NCI-H2171 (cell line): ENCODE measurements at places on chromosomes 3 and 15.

- DNase-seq = no peak
Observed at GRCh38 chr3:31203960-31204795, 309.7 kb upstream of the GADL1 start.

GRCh38 chr3:178603735-178604134, 67.5 kb downstream of the KCNMB2 start:
- DNase-seq = no peak

- DNase-seq = no peak
Observed at GRCh38 chr3:146163584-146163983, 2.6 kb upstream of the PLOD2 start.

GRCh38 chr3:125194061-125194848, 18.3 kb downstream of the SLC12A8 start:
- DNase-seq = no peak

- peak; percentile 27 for DNase-seq
Observed at GRCh38 chr3:179768080-179768479, 115.2 kb downstream of the USP13 start.

DNA sequence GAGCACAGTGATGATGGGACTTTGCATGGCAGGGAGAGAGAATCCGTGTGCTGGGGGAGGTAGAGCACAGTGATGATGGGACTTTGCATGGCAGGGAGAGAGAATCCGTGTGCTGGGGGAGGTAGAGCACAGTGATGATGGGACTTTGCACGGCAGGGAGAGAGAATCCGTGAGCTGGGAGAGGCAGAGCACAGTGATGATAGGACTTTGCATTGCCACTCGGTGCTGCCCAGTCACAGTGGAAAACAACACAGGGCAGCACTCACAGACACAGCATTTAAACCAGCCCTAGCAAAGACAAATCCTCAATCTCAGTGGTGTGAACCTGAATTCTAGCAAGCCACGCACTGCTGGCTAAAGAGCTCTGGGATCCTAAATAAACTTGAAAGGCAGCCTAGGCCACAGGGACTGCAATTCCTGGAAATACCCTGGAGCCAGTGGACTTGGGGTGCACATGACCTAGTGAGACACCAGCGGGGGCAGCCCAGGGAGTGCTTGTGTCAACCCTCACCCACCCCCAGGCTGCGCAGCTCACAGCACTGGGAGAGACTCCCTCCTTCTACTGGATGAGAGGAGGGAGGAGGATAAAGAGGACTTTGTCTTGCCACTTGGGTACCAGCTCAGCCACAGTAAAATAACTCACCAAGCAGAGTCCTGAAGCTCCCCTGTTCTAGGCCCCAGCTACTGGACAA, 23.4 kb upstream of the TNK2 start:
- no peak for DNase-seq

- no peak for DNase-seq
Observed at GRCh38 chr3:170081079-170081741, 43.4 kb downstream of the GPR160 start.

DNA sequence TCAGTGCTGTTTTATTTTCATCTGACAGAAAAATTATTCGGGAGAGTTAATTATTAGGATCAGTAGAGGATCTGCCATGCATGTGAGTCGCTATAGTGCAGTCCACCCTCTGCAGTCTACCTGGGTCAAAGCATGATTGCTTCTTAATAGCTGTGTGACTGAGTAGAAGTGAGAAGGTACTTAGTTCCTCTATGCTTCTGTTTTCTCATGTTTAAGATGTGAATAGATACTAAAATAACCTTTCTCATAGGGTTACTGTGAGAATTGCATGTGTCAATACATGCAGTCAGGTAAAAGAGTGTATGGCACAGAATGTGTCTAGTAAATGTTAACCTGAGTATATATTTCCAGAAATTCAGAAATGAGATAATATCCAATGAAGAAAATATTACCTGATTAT, 435.7 kb downstream of the NAALADL2 start:
- DNase-seq = no peak

GRCh38 chr15:101170568-101171350, 81.1 kb downstream of the CHSY1 start:
- DNase-seq = no peak

DNA sequence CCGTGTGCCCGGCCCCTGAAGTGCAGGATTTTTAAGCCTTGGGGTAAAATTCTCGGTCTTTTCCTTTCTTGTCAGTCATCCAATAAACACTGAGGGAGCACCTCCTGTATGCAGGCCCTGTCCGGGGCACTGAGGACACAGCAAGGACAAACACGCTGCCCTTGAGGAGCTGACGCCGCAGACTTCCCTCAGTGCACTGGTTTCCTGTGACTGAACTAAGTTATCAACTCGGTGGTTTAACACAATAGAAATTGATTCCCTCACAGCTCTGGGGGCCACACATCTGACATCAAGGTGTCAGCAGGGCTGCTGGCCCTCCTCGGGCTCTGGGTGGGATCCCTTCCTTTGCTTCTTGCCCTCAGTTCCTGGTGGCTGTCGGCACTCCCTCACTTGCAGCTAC, 65.1 kb downstream of the ZNF445 start:
- no peak for DNase-seq

GRCh38 chr15:26433818-26434217, 339.0 kb downstream of the GABRB3 start:
- no peak for DNase-seq

DNA sequence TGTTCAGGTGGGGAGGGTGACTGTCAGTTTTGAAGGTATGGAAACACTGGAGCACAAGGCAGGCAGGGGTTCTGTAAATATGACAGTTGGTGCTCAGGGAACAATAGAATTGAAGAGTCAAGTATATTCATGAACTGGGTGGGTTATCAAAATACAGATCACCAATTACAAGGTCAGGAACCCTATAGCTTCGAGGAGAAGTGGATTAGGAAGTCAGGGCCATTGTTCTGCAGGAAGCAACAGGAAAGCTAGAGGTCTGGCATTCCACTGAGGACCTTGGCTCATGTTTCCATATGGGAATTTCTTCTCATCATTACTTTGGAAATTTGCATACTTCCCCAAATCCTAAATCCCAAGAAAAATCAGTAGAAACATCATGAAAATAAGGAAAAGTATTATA, 125.9 kb downstream of the MYRIP start:
- no peak for DNase-seq

DNA sequence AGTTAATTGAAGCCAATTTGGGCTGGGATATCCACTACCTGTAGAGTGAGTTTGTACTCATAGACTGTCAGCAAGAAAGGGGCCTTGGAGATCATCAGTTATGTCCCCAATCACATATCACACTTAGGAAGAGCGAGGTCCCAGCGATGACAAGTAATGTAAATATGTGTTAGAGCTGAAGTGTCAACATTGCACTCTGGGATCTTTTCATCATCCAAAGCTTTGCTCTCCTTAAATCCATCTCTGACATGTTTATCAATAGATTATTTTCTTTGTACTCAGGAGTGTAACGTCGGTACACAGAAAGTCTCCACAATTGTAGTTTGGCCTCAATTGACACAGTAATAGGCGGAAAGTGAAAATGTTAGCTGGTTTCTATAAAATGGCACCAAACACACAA, 113.7 kb upstream of the TPRG1 start:
- DNase-seq = no peak

DNA sequence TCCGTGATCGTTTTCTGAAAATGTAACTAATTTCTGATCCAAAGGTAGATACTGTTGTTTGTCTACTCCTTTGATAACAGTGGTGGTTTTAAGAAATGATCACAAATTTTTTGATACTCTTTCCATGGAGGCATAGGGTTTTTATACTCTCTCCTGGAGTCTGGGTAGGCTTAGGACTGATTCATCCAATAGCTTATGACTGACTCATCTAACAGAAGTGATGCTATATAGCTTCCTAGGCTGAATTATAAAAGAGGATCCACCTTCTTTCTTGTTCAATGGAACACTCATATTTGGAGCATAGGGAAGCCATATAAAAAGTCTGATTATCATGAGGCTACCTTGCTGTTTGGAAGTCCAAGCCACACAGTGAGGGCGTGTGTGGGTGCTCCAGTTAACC, 84.3 kb downstream of the CHST2 start:
- DNase-seq = no peak
